ENCODE measurements at places on chromosomes 2 and 18.
A peak's percentile ranks its signal among the peaks of the same experiment; 100 is the strongest.

- DNase-seq: peak; percentile 77
Measured at GRCh38 chr2:96869822-96870625, at the start of gene SEMA4C. Gene SEMA4C (minus strand): TSS chr2:96870080. CDS start chr2:96867886, 2,194 bp downstream.

GRCh38 chr2:179348906-179349305, 84.3 kb upstream of the SESTD1 start:
- DNase-seq: no peak

DNA sequence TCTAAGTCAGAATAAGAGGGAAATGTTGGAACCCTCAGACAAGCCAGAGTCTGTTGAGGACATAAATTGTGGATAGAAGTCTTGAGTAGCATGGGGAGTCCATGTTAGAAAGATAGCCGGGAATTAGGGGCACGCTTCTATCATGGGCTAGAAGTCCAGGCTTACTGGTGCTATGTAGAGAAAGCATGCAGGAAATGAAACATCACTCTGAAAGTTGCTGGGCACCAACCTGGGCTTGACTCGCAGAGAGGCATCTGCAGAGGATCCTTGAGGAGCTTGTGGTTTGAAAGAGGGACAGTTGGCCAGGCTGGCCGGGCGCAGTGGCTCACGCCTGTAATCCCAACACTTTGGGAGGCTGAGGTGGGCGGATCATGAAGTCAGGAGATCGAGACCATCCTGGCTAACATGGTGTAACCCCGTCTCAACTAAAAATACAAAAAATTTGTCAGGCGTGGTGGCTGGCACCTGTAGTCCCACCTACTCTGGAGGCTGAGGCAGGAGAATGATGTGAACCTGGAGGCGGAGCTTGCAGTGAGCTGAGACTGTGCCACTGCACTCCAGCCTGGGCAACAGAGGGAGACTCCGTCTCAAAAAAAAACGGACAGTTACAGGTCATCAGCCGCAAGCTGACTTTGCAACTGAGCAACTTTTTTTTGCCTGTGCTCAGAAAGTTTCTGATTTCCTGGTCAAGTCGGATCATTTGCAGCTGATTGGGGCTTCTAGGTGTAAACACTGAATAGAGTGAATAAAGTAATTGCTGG, 24.9 kb downstream of the CERS6 start:
- no peak for DNase-seq

GRCh38 chr2:138115666-138116065, 151.4 kb downstream of the HNMT start:
- no peak for DNase-seq

DNA sequence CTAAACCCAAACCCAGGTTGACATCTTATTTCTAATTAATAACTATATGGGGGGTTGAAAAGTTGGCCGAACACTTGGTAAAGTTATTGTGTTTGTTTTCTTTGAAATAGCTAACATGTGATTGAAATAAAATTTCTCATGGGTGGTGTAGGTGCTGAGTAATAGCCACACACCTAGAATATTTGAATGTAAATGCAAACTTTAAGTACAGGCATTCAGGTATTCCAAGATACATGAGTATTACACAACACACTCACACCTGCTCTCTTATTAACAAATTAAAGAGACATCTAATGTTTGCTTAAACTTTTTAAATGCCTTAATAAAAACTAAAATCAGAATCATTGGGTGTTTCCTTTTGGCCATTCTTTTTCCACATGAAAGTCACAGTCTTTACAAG, 165.5 kb downstream of the EHBP1 start:
- DNase-seq: no peak

DNA sequence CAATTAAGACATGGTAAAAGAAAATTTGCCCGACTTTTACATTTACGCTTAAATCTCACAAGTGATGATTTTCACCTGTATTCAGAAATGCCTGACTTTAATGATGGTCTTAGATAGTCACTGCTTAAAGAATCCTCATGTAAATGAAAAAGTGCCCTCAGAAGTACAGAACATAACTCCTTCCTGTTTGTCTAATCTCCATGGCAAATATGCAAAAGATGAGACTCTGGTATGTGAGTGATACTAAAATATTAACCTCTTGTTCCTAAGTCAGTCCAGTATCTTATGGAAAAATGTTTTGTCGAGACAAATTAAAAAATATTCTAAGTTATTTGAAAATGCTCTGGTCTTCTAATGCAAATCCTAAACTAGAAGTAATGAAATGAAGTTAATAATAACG, 29.2 kb downstream of the KCTD1 start:
- DNase-seq: no peak
